ENCODE measurements at places on chromosomes 13 and 19.
A peak's percentile ranks its signal among the peaks of the same experiment; 100 is the strongest.

DNA sequence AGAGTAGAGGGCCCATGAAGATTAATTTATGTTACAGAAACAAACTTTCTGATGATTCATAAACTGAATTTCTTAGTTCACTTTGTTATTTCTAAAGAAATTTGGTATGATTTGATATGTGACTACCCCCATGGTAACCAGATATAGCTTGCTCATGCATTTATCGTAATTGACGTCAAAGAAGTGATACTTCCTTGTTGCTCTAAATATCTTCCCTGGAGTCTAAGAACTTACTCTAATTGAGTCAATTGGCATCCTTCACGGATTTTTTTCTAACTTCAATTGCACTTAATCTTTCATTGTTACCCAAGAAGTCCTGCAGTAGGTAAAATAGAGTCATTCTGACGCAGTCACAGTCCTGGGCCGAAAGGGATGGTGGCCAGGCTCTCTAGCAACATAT is 240.9 kb downstream of the GPC5 start:
- DNase-seq = no peak

- DNase-seq = no peak
These were observed 79.7 kb downstream of the LMO7 start for GRCh38 chr13:75715601-75716523.

DNA sequence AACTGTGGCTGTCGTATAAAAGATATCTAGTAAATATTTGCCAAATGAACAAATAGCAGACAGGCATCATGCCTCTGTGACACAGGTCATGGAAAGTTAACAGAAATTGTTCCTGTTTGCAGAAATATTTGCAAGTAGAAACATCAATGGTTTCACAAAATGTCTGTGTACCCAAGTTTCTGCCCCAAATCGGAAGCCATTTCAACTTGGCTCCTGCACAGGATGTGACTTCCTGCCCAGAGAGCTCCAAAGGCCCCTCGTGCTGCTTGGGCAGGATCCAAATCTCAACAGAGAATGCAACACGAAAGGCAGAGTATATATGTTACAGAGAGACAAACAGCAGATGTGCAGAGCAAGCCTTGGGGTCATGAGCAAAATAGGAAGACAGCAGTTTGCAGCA is 95.5 kb upstream of the SERP2 start:
- no peak for DNase-seq

GRCh38 chr13:38990693-38991092 is at the start of gene STOML3:
Gene STOML3, minus strand, starts transcription at chr13:38990831. Its CDS starts 110 bp downstream, at chr13:38990721.
- no peak for DNase-seq

DNA sequence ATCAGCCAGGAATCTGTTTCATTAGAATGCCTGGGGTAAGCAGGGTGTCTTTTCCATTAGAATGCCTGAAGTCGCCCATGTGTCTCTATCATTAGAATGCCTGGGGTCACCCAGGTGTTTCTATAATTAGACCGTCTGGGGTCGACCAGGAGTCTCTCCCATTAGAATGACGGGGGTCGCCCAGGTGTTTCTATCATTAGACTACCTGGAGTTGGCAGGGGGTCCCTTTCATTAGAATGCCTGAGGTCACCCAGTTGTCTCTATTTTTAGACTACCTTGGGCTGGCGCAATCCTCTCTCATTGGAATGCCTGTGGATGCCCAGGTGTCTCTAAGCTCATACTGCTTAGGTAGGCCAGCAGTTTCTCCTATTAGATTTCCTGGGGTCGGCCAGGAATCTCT is 1447.6 kb downstream of the UQCRFS1 start:
- no peak for DNase-seq

DNA sequence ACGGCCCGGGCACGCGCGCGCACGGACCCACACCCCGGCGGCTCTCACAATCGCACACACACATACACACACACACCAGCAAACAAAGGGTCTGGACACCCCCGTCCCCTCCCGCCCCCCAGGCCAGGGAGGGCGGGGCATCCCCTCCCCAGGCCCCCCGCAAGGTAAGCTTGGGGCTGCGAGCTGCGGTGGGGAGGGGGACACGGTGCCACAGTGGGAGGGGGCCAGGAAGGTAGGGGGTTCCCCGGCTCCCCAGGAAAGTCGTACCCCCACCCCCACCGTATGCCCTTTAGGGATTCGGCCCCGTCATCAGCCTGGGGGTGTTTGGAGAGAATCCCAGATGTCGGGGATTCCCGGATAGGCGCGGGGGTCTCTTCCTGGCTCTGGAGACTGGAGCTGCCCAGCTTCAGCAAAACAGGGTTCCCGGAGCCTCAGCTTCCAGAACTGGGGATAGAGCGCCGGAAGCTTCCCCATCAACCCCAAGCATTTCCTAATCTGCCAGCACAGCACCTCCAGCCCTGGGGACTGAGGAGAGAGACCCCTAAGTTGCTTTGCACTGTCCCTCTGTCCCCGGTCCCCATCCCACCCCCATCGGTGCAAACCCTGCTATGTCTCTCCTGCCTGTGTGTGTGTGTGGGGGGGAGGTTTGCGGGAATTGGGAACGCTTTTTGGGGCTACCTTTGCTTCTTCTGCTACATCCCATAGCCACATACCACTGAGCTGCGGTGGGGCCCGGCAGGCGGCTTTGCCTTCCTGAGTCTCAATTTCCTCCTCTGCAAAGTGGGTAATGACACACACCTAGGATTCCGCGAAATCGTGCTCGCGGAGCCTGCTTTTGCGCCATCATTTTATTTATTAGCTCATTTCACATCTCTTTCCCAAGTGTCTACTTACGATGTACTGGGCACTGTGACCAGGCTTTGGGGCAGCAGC is 1.8 kb upstream of the CDC37 start:
- no peak for DNase-seq

DNA sequence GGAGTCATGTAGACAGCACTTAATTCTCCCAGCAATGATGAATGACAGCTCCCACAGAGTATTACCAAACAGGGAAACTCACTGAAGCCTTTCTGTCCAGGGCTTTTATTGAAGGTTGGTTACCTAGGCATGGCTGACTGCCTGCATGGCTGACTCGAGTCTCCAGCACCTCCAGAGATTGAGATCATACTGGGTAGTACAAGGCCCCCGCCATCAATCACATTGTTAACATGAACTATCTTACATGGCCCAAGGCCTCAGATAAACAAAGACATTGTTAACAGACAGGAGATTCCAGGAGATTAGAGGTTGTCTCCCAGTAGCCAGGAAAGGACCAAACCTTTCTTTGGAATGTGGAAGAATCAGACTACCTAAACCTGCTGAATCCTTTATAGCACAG is 128.3 kb upstream of the LSM14A start:
- no peak for DNase-seq

DNA sequence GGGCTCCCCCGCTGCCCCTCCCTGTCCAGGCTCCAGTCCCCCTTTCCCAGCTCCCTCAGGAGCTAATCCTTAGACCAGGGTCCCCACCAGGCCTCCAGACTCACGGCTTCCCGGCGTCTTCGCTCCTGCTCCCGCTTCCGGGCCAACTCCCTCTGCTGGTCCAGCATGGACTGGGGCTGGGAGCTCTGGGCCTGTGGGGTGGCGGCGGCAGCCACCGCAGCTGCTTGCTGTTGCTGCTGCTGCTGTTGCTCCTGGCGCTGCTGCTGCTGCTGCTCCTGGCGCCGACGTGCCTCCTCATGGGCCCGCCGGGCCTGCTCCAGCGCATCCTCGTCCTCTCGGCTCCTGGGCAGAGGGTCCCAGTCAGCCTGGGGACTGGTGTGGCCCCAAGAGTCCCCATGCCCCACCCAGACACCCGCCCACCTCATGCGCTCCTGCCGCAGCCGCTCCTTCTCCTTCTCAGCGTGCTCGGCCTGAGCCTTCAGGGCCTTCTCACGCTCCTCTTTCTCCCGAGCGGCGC is 6.4 kb upstream of the EPHX3 start:
- DNase-seq = no peak

- no peak for DNase-seq
These were observed 34.4 kb downstream of the WDFY2 start for GRCh38 chr13:51618626-51619025.

DNA sequence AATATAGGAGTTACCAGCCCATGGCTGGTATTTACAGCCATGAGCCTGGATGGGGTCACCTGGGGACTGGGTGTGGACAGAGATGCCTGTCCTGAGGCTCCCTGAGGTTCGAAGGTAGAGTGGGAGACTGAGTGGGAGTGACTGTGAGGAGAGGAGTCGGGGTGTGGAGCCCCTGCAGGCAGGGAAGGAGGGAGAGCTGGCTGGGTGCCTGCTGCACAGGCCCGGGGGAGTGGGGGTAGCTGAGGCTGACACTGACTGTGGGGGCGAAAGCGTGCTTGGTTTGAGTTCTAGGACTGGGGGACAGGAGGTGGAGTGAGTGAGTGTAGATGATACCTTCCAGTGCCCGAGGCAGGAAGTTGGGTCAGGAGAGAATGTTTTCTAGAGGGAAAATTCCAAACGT is 7.1 kb downstream of the RAB11B start:
- DNase-seq = no peak

DNA sequence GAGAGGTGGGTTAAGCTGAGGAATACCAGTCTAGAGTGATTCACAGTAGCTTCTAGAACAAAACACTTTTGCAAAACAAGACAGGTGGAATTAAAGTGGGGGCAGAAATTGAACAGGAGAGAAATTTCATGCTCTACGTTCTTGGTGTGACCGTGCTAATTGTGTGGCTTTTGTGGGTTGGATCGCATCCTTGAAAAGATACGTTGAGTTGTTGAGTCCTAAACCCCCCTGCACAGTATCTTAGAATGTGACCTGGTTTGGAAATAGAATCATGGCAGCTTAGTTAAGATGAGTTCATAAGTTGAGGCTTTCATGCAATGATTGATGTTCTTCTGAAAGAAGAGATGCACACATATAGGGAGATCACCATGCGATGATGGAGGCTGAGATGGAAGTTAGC is 308.2 kb downstream of the ATP8A2 start:
- DNase-seq = no peak

GRCh38 chr13:101146101-101146898 is 270.0 kb downstream of the NALCN start:
- DNase-seq = no peak

DNA sequence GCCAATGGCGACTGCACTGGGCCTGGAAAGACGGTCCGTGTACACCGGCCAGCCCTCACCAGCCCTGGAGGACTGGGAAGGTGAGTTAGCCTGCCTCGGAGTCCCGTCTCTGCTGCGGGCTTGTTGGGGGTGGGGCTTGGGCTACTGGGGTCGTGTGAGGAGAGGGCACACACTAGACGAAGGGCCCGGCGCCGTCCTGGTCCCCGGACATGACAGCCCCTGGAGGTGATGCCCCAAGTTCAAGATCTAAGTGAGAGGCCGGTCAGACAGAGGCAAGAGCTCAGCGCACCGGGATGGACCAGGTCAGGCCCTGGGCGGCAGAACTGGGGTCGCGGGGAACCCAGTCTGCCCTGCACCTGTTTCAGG is 1.6 kb downstream of the CILP2 start:
- no peak for DNase-seq

DNA sequence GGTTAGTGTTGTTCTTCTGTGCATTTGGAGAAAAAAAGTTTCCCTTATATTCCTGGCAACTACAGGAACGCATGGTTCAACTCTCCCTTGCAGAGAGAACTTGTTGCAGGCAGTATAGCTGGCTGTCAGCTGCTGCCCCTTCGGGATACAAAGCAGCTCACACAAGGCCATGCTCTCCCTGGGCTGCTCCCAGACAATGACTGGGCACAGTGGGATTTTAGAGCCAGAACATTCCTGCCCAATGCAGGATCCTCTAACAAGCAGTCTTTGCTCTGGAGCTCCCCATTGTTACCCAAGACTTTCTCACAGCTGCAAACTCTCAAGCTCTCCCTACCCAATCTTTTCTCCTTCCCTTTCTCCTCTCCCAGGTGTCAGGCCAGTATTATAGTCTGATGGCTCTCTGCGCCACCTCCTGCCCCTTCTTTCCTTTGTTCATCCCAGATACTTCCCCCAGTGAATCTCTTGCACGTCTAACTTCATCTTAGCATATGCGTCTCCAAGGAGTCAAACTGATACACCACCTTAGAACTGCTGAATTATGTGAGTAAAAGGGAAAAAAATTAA is 27.5 kb upstream of the SERPINE3 start:
- DNase-seq = no peak

DNA sequence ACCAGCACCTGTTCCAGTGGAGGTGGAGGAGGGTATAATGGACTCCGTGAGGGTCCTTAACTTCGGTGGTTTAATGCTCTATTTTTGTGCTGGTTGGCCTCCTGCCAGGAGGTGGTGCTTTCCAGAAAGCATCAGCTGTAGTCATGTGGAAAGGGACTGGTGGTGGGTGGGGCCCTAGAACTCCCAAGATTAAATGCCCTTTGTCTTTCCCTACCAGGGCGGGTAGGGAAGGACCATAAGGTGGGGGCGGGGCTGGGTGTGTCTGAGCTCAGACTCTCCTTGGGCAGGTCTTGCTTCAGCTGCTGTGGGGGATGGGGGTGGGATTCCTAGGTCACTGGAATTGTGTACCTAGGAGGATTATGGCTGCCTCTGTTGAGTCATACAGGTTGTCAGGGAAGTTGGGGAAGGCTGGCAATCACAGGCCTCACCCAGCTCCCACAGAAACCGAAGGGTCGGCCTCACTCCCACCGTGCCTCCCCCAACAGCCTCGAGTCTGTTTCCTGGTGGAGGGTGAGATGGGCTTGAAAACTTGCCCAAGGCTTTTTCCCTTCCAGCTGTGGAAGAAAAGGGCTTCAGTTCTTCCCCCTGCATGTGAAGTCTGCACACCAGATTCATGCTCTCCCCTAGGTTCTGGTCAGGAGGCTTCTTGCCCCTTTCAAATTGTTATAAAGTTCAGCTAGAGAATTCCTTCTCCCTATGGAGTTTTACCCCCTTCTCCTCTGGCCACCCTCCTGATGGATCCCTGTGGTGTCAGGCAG is 60.3 kb upstream of the CLDN10 start:
- no peak for DNase-seq

DNA sequence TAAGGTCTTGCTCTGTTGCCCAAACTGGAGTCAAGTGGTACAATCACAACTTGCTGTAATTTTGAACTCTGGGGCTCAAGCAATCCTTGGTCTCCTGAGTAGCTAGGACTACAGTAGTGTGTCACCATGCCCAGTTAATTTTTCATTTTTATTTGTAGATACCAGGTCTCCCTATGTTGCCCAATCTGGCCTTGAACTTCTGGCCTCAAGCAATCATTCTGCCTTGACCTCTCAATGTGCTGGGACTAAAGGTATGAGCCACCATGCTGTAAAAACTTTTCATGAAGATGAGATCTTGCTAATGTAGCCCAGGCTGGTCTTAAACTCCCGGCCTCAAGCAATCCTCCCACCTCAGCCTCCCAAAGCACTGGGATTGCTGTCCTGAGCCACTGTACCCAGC is 15.1 kb upstream of the NAA16 start:
- no peak for DNase-seq

- DNase-seq = peak; percentile 79
These were observed at the start of gene ZNF85 for GRCh38 chr19:20923077-20923871. Gene ZNF85, plus strand, starts transcription at chr19:20923251. Its CDS starts 150 bp downstream, at chr19:20923401.

GRCh38 chr13:80469853-80470381 is 129.0 kb upstream of the SPRY2 start:
- DNase-seq = no peak

DNA sequence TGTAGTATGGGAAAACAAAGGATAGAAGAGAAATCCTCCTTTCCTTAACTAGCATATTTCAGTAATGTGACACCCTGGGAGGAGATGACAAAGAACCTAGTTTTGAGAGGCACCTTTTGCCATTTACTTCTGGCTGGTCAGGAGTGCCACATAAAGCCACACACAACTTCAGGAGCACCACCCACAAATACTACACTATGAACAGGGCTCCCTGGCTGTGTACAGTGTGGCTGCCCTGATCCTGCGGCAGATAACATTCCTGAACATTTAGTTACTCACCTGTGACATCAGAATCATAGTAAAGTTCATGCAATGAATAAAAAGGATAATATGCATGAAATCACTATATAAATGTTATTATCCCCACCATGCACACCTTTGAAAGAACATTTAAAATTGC is 17.4 kb upstream of the IRS2 start:
- no peak for DNase-seq

- no peak for DNase-seq
These were observed 1981.1 kb upstream of the PCDH20 start for GRCh38 chr13:63396746-63397145.

All from CMK (cell line).